A549 treated with RU486 at 1 μM for 4 hours (cell line): ENCODE measurements at places on chromosomes 7 and 10. TPM values are rescaled to one million over a fixed set of nuclear protein-coding genes. Genes with fewer than 3 reads are reported as not detected.

The UFSP1 gene
- total RNA-seq = 3.5 to 7.4 TPM (median 5.7 TPM) in 5 replicates

The MIOS gene
- total RNA-seq = 10.6 to 21.6 TPM (median 19.2 TPM) in 5 replicates

The AEBP1 gene
- 0.05 TPM in 1 of 5 replicates, not detected in the others for total RNA-seq

The PNPLA8 gene
- 12.0 to 18.9 TPM (median 14.3 TPM) in 5 replicates for total RNA-seq

The JAKMIP3 gene
- 1.2 to 1.9 TPM (median 1.6 TPM) in 5 replicates for total RNA-seq

The KCNIP2 gene
- total RNA-seq = 0.54 to 1.2 TPM (median 0.73 TPM) in 5 replicates

The INA gene
- total RNA-seq = 22.5 to 30.0 TPM (median 26.3 TPM) in 5 replicates

The DOCK1 gene
- total RNA-seq = 19.1 to 25.2 TPM (median 23.4 TPM) in 5 replicates

The CHCHD2 gene
- 553 to 739 TPM (median 700 TPM) in 5 replicates for total RNA-seq

The CLCN1 gene
- 0.06 to 0.11 TPM in 2 of 5 replicates, not detected in the others for total RNA-seq

The FGFBP3 gene
- total RNA-seq = 1.8 to 3.1 TPM (median 2.7 TPM) in 5 replicates

The ITIH5 gene
- 0.03 to 0.13 TPM (median 0.08 TPM) in 3 of 5 replicates, not detected in the others for total RNA-seq

The MCM7 gene
- total RNA-seq = 234 to 255 TPM (median 254 TPM) in 5 replicates

The FGL2 gene
- total RNA-seq = not detected in 5 replicates

The CFTR gene
- total RNA-seq = 0.06 to 0.24 TPM in 2 of 5 replicates, not detected in the others

The OR2A1 gene
- total RNA-seq = not detected in 5 replicates

The ANKRD61 gene
- 0.50 to 0.69 TPM (median 0.54 TPM) in 5 replicates for total RNA-seq

The FFAR4 gene
- total RNA-seq = 0.14 to 0.44 TPM (median 0.25 TPM) in 5 replicates

The LIPJ gene
- total RNA-seq = not detected in 5 replicates

The MRLN gene
- total RNA-seq = not detected in 5 replicates

The CACNB2 gene
- not detected in 5 replicates for total RNA-seq

The TRIM56 gene
- 8.8 to 12.1 TPM (median 10.8 TPM) in 5 replicates for total RNA-seq

The FMC1 gene
- total RNA-seq = 15.8 to 39.1 TPM (median 30.3 TPM) in 5 replicates

The ATRNL1 gene
- total RNA-seq = 0.14 to 0.78 TPM (median 0.29 TPM) in 5 replicates

The TRIM73 gene
- 1.2 to 2.9 TPM (median 1.9 TPM) in 5 replicates for total RNA-seq

The CXCL12 gene
- total RNA-seq = 0.15 to 0.17 TPM in 2 of 5 replicates, not detected in the others

The CLDN12 gene
- total RNA-seq = 18.2 to 30.1 TPM (median 25.7 TPM) in 5 replicates

The LAMB4 gene
- 0.07 to 0.57 TPM (median 0.22 TPM) in 4 of 5 replicates, not detected in the other for total RNA-seq

The TMEM213 gene
- total RNA-seq = not detected in 5 replicates

The SND1 gene
- total RNA-seq = 103 to 114 TPM (median 108 TPM) in 5 replicates

The MALSU1 gene
- total RNA-seq = 62.9 to 90.9 TPM (median 87.5 TPM) in 5 replicates

The TSPAN13 gene
- 11.7 to 15.5 TPM (median 14.3 TPM) in 5 replicates for total RNA-seq

The PKD2L1 gene
- 0.07 TPM in 1 of 5 replicates, not detected in the others for total RNA-seq

The NRCAM gene
- 51.0 to 98.3 TPM (median 91.5 TPM) in 5 replicates for total RNA-seq

The CARD11 gene
- 1.1 to 1.8 TPM (median 1.3 TPM) in 5 replicates for total RNA-seq

The MYH16 gene
- 0.51 to 0.77 TPM (median 0.66 TPM) in 5 replicates for total RNA-seq

The RBM20 gene
- total RNA-seq = 1.4 to 1.8 TPM (median 1.6 TPM) in 5 replicates

The SH2B2 gene
- 1.7 to 3.7 TPM (median 3.3 TPM) in 5 replicates for total RNA-seq

The IRF5 gene
- total RNA-seq = 9.7 to 17.2 TPM (median 12.2 TPM) in 5 replicates

The C7orf57 gene
- total RNA-seq = 0.17 to 0.32 TPM (median 0.21 TPM) in 4 of 5 replicates, not detected in the other

The NOBOX gene
- not detected in 5 replicates for total RNA-seq

The HMX3 gene
- total RNA-seq = 0.12 TPM in 1 of 5 replicates, not detected in the others

The CTTNBP2 gene
- 0.12 to 0.32 TPM (median 0.15 TPM) in 5 replicates for total RNA-seq

The FAM24B gene
- total RNA-seq = 12.9 to 17.7 TPM (median 14.5 TPM) in 5 replicates
